ENCODE measurements at places on chromosomes 6 and 20.

DNA sequence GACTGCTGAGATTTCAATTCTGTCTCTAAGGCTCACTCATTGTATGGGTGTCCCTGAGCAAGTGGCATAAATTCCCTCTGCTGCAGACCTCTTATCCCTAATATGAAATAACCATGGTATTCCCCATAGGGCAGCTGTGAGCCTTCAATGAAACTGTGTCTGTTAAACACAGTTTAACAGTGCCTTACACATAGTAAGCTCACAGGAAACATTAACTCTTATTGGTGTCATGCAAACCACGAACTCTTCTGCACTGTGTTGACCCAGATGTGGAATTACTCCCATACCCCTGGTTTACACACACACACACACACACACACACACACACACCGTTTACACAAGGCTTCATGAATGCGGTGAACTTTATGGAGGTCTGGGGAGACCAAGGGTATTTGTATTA is 23.2 kb downstream of the DAAM2 start:
- DNase-seq = no peak

DNA sequence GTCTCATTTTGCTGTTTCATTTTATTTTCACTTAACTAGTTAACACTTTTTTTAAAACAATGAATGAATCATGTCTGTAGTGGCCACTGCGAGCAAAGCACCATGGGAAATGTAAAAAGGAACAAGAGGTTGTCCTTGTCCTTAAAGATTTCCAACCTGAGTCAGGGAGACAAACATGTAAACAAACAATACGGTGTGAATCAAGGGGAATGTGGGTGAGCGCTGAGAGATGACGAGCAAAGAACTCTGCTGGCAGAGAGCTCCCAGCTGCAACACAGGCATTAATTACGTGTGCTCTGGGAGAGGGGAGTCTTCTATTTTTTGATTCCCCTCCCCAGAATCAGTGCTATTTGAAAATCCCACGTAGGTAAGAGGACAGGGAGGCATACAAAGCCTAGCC is 84.3 kb downstream of the ATXN1 start:
- DNase-seq = no peak

- no peak for DNase-seq
Observed at GRCh38 chr6:80607811-80608391, 501.4 kb downstream of the BCKDHB start.

GRCh38 chr6:119158057-119158848 is 79.8 kb upstream of the FAM184A start:
- DNase-seq = no peak

- no peak for DNase-seq
Observed at GRCh38 chr20:58907320-58908137, 55.0 kb downstream of the GNAS start.

DNA sequence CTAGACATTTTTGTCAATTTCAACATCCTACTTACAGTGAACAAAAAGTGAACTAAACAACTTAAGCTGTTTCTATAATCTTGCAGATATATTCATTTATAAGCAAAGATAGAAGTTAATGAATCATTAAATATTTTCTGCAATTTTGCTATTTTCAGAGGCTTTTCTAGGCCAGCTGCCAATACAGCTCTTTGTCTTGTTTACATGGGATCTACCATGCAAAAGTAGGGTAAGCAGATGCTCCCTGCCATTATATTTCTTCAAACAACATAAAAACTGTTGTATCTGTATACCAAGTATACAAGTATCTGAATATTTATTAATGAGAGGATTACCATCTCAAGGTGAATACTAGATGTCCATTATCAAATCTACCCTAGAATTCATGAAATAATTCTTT is 15.4 kb downstream of the PNISR start:
- no peak for DNase-seq

DNA sequence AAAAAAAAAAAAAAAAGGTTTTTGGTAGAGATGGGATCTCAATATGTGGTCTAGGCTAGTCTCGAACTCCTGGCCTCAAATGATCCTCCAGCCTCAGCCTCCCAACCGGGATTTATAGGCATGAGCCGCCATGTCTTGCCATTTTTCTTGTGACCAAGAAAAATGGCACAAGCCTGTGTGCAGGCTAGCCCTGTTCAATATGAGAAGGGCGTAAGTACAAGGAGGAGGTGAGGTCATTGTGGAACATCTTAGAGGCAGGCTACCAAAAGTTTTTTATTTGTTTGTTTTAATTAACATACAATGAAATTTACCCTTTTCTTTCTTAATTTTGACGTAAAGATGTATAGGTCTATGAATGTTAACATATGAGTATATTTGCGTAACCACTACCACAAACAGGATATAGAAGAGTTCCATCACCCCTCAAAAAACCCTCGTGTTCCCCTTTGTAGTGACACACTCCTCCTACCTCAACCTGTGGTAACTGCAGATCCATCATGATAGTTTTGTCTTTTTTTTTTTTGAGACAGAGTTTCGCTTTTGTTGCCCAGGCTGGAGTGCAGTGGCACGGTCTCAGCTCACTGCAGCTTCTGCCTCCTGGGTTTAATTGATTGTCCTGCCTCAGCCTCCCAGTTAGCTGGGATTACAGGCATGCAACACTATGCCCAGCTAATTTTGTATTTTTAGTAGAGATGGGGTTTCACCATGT is 28.3 kb upstream of the KIF3B start:
- DNase-seq = no peak

- no peak for DNase-seq
Observed at GRCh38 chr20:37986873-37987601, 46.2 kb downstream of the TTI1 start.

GRCh38 chr6:25630508-25631278 is 21.3 kb upstream of the SCGN start:
- DNase-seq = no peak

DNA sequence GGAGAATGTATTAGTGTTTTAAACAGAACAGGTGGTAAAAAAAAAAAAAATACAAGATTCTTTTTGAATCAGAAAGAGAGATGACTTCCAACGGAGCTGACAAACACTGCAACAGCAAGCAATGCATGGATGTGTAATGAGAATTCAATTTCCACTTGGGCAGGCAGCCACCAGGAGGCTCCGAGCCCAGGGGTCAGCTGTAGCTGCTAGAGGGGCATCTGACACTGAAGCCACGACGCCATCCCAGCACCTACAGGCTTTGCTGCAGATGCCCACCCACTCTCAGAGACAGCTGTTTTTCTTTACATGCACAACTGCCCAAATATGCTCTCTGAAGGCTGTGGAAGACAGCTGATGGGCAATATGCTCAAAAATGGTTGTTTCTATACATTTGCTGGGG is 75.4 kb downstream of the ELOVL5 start:
- DNase-seq = no peak

DNA sequence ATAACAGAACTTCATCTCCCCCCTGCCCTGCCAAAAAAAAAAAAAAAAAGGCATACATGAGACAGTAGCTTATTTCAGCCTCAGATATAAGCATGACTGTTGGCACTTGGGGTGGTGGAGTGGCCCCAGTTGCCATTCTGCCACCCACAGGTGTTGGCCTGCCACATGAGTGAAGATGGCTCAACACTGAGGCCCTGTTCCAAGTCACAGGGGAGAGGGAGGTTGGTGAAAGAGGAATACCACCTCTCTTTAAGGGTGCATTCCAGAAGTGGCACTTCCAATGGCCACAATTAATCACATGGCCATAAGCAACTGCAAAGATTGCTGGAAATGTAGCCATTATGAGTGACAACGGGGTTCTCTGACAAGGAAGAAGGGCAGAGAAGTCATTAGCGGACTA is 61.9 kb upstream of the JARID2 start:
- no peak for DNase-seq

DNA sequence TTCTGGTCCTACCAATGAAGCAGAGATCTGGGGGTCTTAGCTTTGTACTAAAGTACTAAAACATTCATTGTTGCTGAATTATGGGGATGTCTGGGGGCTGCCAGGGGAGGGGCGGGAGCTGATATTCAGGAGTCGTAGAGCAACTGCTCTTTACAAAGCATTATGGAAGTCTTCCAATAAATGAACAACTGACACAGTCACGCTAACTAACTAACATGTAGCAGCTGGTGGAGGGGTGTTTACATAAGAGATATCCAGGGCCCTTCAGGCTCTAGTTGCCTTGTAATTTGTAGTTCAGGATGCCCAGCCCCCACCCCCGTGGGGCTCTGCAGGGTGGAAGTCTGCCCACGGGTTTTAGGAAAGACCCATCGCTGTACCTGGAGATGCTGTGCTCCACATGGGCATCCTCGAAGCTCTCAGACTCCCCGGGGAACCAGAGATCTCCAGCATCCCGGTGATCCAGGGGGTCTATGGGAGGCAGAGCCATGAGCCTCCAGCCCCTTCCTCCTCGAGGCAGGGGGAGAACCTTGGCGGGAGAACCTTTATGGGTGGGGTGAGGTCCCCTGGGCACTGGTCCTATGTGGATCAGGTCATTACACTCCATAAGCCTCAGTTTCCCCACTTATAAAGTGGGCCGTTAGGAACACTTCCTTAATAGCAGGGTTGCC is 3.4 kb downstream of the TREM2 start:
- no peak for DNase-seq

DNA sequence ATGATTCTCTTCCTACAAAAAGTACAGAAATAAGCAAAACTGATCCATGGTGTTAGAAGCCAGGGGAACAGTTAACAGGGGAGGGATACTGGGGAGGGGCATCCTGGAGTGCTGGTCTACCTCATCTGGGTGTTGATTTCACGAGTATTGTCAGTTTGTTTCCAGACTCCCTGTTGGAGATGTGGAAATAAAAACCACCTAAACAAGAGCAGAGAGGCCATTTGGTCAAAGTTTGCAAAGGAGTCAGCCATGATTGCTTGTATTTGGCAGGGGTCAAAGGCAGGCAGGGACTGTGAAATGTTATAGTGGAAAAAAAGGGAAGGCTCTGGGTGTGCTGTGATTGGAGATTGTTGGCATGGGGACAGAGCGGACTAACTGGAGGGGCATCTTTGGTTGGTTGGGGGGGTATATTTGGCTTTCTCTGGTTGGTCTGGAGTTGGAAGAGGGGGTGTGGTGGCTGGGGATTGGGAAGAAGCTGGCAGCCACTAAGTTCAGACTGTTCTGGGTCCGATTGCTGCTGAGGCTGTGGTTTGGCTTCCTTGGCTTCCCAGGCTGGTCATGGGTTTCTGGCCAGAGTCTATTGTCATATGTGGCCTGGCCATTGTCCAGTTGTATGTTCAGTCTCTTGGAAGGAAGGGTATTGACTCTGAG is 14.9 kb upstream of the PANK2 start:
- no peak for DNase-seq

DNA sequence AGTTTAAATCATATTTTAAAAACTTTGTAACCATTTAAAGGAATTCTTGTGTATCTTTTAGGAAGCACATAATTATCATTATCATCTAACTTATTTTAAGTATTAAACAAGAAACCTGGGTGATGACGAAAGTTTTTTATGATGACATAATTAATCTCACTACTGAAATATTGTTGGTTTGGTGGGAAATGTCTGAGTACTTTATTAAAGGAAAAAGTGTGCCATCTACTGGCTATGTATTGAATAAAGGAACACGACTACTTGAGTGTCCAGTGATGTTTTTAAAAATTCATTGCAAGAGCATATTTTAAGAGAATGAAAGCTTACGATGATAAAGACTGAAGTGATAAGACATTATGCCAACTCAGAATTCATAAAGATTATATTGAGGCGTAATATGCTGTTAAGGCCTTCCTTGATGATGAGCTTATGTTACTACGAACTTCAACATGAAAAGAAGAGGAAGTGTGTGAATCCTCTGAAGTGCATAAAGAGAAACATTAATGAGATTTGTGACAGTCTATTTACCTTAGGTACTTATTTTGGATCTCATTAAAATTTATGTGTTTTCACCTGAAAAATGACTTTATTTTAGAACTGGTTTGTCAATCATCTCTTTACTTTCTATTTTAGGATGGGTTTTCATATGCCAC is 12.0 kb upstream of the TRMT11 start:
- DNase-seq = no peak

DNA sequence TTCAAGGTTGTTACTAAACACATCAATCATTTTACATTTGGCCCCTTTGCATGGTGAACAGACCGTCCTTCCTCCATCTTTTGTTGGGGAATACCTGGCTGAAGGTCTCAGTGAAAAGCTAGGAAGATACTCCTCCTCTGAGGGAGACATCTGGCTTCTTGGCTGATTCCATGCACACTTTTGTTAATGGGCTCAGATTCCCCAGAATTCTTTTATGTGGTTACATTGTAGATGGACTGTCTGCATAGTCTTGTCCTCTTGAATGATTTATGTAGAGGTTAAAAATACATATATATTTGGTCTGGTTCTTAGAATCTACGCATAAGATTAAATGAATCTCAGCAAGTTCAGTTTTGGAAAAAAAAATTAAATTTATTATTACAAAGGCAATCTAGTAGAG is 167.0 kb downstream of the EYA4 start:
- no peak for DNase-seq

GRCh38 chr6:108660251-108660650 is 99.5 kb downstream of the FOXO3 start:
- DNase-seq = no peak

- DNase-seq = no peak
Observed at GRCh38 chr6:89542866-89543265, 95.7 kb downstream of the LYRM2 start.

GRCh38 chr20:2691663-2692035 is 931 bp upstream of the EBF4 start:
- DNase-seq = no peak

- DNase-seq = no peak
Observed at GRCh38 chr6:14174996-14175395, 57.4 kb downstream of the CD83 start.

- no peak for DNase-seq
Observed at GRCh38 chr6:79030511-79030910, 47.5 kb downstream of the PHIP start.

- DNase-seq = no peak
Observed at GRCh38 chr6:56851074-56851473, 103.8 kb upstream of the BEND6 start.

DNA sequence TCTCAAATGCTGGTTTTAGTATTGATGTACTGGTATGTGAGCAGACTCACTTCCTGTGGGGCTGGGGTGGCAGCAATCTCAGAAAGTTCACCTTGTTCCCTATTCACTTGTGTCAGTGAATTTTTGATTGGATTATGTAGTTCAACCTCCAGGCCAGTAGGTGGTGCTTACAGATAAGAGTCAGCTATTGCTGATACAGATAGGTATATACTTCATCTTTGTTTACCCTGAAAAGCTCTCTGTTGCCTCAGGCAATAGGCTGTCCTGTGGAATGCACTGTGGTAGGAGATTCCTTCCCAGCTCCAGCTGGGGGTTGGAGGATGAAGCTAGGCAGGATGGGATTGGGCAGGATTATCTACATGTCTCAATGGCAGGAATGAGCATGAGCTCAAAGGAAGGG is 851.2 kb upstream of the EYS start:
- no peak for DNase-seq
